ENCODE measurements at places on chromosomes 3 and 15.

DNA sequence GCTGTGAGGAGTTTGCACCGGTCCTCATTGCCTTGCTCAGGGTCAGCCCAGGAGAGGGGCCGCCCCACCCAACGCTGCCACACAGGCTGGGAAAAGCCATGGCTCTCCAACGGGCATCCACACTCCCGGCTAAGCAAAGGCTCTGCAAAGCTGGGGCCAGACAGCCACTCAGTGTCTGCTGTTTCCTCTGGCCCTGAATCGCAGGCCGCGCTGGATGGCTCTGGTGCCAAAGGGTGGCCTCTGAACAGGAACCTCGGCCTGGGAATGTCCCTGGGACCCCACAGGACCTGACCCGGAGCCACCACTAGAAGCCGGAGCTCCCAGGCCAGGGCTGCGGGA is 42.9 kb downstream of the RPN1 start:
- no peak for DNase-seq

DNA sequence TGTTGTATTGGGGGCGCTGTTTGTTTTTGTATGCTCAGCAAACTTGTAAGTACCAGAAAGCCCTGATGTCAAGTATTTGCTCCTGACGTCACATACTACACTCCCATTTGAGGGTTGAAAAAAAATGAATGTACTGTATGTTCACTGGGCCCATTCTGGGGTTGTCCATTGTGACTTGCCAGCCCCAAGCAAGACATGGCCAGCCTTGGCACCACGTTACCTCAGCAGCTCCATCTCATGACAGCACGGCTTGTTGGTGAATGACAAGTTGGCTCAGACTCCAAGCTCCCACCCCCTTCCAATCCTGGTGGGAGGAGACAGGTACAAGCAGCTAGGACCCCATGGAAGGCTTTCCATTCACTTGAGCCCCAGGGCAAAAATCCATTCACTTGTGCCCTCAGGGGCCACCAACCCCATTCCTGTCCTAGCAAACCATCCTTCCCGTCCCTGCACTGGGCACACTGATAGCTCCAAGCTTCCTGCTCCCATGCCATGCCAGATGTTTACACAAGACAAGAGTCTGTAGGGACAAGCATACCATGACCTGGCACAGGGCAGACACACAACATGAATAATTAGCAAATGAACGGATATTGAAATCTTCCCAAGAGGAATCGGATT is 1.6 kb downstream of the PHGR1 start:
- DNase-seq, result no peak

GRCh38 chr3:49607105-49607591 is 52.9 kb downstream of the BSN start:
- DNase-seq, result no peak

- no peak for DNase-seq
Observed at GRCh38 chr15:81029414-81030300, 28.9 kb downstream of the TLNRD1 start.

DNA sequence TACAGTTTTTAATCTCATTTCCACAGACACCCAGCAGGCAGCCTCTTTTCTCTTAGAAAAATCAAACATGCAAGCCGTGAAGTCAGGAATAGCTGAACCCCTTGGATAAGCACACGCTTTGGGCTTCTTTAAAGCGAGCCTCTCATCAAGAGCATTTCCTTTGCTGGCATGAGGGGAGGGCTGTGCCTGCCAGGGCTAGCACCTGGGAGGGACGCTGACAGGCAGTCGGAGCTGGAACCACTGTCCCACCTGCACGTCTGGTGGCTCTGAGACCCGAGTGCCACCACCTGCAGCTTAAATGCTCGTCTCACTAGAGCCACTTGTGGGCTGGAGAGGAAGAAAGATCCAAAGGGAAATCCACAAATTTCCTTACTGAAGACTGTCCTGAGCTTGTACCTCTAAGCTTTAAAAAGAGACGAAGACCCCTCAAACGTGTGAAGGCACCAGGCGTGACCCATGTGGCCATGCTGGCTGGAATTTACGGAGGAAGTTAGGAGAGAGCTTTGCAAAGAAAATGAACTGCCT is 9.4 kb downstream of the MAP6D1 start:
- no peak for DNase-seq

DNA sequence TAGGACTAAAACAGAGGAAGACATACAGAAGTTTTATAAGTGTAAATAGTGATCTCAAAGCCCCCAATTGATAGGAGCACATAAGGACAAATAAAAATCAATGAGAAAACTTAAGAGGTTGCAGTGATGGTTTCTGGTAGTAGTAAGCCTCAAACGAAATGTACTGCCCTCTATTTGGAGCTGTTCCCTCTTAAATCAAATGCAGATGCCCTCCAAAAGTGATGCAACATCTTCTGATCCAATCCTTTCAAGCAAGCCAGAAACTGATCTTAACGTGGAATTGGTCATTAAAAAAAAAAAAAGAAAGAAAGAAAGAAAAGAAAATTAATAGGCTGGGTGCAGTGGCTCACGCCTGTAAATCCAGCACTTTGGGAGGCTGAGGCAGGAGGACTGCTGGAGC is 259.3 kb downstream of the ZBTB20 start:
- DNase-seq, result no peak

DNA sequence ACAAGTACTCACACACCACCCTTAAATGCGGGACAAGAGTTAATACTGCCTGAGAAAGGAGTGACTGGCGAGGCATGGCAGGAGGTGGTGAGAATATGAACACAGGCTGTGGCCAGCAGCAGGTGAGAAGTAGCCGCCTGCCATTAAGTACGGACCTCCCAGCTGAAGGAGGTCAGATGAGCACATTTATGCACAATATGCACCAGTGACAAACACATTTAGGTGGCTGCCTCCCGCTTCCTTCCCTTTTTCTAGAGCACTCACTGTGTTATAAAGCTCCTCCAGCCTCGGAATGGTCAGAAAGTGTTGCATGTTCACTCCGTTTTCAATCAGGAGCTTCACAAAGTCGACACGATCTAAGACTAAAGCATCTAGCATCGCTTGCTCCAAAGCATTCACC is 52.4 kb downstream of the TRPM1 start:
- DNase-seq, result no peak

DNA sequence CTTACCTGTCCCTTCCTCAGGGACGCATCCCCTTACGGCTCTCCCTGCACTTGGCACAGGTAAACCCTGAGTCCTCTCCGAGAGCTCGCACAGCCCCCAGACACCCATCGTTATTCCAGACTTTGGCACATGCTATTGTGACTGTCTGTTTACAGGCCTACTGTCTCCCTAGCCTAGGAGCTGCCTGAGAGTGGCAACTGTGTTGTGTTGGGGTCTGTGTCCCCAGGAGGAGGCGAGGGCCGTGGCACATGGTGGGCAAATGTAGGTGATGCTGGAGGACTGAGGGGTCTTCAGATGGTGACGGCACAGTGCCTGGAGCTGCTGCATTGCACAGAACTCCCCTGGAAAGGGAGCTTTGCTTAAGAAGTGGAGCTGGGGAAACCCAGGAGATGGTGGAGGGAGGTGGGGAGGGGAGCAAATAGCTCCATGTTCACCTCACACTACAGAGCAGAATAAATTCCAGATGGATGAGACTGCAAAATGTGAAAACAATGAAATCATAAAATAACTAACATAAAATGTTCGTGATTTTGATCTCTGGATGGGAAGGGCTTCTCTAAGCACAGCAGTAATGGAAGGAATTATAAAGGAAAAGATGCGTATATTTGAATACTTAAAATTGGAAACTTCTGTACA is 96.5 kb downstream of the SMAD6 start:
- DNase-seq, result no peak

DNA sequence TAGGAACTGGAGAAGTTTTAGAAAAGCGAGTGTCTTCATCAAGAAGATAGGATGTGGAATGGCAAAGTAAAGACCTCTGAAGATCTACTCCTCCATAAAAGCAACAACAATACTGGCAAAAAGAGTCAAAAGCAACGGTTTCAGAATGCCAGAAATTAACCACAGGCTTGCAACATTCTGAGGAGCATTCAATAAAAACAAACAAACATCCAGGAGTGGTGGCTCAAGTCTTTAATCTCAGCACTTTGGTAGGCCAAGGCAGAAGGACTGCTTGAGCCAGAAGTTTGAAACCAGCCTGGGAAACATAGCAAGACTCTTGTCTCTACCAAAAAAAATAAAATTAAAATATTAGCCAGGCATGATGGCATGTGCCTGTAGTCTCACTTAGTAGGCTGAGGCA is 143.2 kb upstream of the HACD2 start:
- no peak for DNase-seq
